ENCODE measurements at places on chromosomes 6 and 20. TPM values are rescaled to one million over a fixed set of nuclear protein-coding genes. Genes with fewer than 3 reads are reported as not detected.

Gene KIZ
- 5.3 TPM for total RNA-seq

Gene FKBP5
- 32.4 TPM for total RNA-seq

Gene HMGCLL1
- not detected for total RNA-seq

Gene BMP2
- 0.36 TPM for total RNA-seq
